ENCODE measurements at places on chromosomes 11 and 22.

GRCh38 chr22:48721395-48721669 lies 1106.3 kb downstream of the BRD1 start:
- no peak for DNase-seq

- DNase-seq = no peak
Measured at GRCh38 chr11:126498281-126498680, 142.8 kb downstream of the ST3GAL4 start.

DNA sequence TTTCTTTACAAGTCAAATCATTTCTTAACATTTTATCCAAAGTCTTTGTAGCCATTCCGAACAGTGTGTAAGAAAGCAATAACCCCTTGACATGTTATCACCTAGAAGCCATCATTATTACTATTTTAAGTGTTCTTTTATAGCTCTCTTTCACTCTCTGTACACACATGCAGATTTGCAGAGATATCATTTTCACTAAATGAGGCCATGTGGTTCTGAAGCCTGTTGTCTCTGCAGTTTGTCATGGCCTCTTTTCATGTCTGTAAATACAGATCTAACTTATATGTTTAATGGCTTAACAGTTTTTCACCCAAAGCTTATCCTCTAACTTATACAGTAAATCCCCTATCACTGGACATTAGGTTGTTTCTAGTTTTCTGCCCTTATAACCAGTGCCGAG lies 166.8 kb downstream of the MYO18B start:
- no peak for DNase-seq

DNA sequence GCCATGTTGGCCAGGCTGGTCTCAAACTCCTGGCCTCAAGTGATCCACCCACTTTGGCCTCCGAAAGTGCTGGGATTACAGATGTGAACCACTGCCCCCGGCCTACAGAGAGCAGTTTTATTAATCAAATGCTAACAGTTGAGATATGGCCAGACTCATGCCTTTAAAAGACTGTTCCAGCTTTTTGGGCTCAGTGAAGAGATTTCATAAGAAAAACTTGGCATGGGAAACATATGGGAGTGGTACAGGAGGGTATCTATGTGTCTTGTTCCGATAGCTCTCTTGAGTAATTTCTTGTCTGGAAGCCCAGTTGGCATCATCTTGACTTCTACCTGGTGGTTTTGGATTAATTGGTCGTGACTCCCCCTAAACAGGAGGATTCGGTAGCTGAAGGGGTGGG lies 8.2 kb upstream of the SLC37A4 start:
- no peak for DNase-seq

GRCh38 chr11:7270233-7270865 lies 18.6 kb downstream of the SYT9 start:
- DNase-seq = no peak

DNA sequence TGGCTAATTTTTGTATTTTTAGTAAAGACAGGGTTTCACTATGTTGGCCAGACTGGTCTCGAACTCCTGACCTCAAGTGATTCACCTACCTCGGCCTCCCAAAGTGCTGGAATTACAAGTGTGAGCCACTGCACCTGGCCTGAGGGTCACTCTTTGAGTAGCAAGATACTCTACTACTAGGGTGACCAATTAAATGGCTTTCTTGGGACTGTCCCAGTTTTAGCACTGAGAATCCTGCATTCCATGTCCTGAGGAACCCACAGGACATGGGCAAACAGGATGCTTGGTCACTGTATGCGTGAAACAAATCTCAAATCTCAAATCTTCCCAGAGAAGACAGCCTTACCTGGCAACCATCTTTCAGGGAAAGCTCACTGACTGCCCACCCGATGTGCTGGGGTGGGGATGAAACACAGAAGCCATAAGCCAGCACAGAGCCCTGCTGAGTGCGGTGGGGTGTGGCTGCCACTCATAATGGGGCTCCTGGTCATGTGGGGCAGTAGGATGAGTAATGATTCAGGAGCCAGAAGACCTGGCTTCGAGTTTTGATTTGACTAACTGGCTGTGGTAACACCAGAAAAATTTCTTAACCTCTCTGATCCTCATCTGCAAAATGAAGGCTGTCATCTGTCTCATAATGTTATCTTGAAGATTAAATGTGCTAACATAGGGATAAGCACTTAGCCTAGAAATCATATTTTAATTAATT lies 11.5 kb downstream of the CLMP start:
- DNase-seq = no peak

DNA sequence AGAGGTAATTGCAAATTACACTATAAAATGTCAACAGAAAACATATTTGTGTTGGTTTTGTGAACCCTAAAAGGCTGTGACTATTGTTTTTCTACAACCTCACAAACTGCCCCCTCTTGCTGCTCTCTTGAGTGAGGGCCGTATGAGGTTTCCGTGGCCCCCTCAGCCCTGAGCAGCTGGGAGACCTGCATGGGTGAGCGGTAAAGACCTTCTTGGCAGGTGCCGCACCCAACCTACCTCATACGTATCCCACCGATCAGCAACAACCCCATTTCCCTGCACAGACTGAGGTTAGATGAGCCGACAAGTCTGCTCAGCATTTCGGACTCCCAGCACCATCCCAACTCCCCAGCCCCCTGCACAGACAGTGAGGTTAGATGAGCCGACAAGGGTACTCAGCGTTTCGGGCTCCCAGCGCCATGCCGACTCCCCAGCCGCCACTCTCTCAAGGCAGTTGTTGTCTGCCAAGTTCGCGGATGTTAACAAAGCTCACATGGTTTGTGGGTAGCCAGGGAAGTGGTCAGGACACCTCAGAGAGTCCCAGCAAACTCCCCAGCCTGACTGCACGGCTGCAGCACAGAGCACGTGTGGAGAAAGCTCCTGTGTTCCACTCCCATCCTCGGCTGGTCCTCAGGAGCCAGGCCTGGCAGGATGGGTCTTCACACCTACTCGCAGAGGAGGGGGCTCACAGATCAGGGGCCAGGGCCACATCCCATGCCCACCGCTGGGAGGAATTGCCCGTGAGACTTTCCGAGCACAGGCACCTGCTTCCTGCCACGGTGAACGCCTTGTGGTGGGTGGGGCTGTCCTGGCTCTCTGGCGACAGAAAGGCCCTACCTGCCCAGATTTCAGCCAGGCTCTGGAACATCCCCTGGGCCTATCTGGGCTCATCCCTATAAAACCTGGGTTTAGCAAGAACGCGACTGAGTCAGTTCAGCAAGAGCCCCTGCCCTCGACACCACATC lies 502.9 kb downstream of the BRD1 start:
- no peak for DNase-seq

GRCh38 chr11:123549926-123550917 lies 104.2 kb downstream of the SCN3B start:
- no peak for DNase-seq

GRCh38 chr11:17848715-17849114 lies 114.1 kb downstream of the KCNC1 start:
- no peak for DNase-seq

- DNase-seq = no peak
Measured at GRCh38 chr11:71240865-71241691, 11.3 kb downstream of the SHANK2 start.

GRCh38 chr11:24375351-24375750 lies 121.5 kb upstream of the LUZP2 start:
- DNase-seq = no peak

- DNase-seq = no peak
Measured at GRCh38 chr11:113562981-113563461, 87.8 kb upstream of the DRD2 start.

- DNase-seq = no peak
Measured at GRCh38 chr11:112826788-112827187, 134.4 kb upstream of the NCAM1 start.

- no peak for DNase-seq
Measured at GRCh38 chr22:43897751-43898261, 6.0 kb upstream of the PNPLA5 start.

DNA sequence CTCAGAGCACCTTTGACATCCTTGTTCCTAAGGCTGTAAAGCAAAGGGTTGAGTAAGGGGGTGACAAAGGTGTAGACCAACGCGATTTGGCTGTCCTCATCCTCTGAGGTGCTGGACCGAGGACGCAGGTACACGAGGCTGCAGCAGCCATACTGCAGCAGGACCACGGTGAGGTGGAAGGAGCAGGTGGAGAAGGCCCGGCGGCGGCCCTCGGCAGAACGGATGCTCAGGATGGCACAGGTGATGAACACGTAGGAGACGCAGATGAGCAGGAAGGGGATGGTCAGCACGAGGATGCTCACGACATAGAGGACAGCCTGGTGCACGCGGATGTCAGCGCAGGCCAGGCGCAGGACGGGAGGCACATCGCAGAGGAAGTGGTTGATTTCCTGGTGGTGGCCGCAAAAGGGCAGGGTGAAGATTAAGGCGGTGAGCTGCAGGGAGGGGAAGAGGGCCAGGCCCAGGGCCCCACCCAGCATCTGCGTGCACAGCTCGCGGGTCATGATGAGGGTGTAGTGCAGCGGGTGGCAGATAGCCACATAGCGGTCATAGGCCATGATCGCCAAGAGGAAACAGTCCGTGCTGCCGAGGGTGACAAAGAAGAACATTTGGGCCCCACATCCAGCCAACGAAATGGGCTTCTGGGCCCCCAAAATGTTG lies 632 bp downstream of the OR10Q1 start:
- DNase-seq = no peak

- no peak for DNase-seq
Measured at GRCh38 chr11:72084965-72085364, 4.3 kb downstream of the LRRC51 start.

GRCh38 chr11:114314096-114314495 lies 17.9 kb downstream of the NNMT start:
- no peak for DNase-seq

DNA sequence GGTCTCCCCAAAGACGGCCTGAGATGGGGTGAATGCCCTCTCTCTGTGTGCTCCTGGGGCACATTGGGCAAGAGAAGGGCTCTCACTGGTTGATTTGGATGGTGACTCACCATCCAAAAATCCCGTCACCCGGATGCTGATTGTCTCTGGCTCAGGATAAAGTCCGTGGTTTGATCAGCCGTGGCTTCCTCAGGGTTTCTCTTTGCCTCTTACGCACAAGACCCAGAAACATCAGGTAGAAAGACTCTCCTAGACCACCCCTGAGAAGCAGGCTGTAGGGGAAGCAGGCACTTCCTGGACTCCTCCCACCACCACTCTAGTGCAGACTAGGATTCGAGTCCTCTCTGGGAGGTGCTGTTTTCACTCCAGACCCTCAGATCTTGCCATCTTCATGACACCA lies 176.1 kb upstream of the NCAM1 start:
- DNase-seq = no peak
